Naive thymus-derived CD4-positive, alpha-beta T cell (primary cell): ENCODE measurements at places on chromosomes 12 and 14. TPM values are rescaled to one million over a fixed set of nuclear protein-coding genes. Genes with fewer than 3 reads are reported as not detected.

Gene RDH12
- 0.31 TPM for polyA plus RNA-seq

Gene RFX4
- polyA plus RNA-seq = not detected

Gene CLEC7A
- polyA plus RNA-seq = not detected

Gene ACRBP
- 0.27 TPM for polyA plus RNA-seq

Gene PRICKLE1
- not detected for polyA plus RNA-seq

Gene CLMN
- polyA plus RNA-seq = 1.2 TPM

Gene GALNT9
- not detected for polyA plus RNA-seq

Gene REP15
- polyA plus RNA-seq = not detected

Gene GPRC5D
- polyA plus RNA-seq = not detected

Gene AKAP3
- 3.9 TPM for polyA plus RNA-seq

Gene PLEKHD1
- not detected for polyA plus RNA-seq

Gene LGR5
- not detected for polyA plus RNA-seq

Gene MFAP5
- not detected for polyA plus RNA-seq

Gene C1S
- polyA plus RNA-seq = not detected

Gene RNASE4
- polyA plus RNA-seq = not detected

Gene B3GNT4
- 0.34 TPM for polyA plus RNA-seq

Gene NXPH4
- polyA plus RNA-seq = not detected

Gene RD3L
- not detected for polyA plus RNA-seq

Gene RDH11
- 85.4 TPM for polyA plus RNA-seq

Gene TESPA1
- 183 TPM for polyA plus RNA-seq

Gene VRTN
- not detected for polyA plus RNA-seq

Gene C12orf50
- not detected for polyA plus RNA-seq

Gene FAM161B
- polyA plus RNA-seq = 4.5 TPM

Gene CLEC2A
- not detected for polyA plus RNA-seq
